ENCODE measurements at places on chromosomes 7 and 10. TPM values are rescaled to one million over a fixed set of nuclear protein-coding genes. Genes with fewer than 3 reads are reported as not detected.

DNA sequence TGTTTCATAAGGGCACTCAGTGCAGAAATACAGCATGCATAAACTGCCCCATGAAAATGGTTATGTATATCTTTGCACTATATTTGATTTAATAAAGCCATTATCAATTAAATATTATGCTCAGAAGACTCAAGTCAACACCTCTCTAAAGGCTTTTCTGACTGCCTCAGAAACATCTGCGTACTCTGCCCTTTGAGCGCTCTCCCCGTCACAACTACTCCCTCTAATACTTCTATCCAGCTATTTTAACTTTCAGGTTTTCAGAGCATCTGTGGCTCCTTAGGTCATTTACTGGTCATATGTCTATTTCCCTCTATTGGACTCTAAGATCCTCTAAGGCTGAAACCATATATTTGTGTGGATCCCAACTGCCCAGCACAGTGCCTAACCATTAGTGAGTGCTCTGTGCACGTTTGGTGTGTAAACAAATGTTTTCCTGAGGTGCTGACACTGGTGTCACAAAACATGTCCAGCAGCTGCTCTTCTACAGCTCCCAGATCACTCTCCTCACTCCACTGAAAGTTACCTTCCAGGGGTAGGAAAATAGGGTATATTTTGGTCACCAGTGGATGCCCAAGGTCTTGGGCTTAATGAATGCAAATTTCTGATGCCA lies 179.1 kb downstream of the BTAF1 start:
- H3K27ac ChIP-seq, result no peak overlapping the region
- H3K4me3 ChIP-seq, result no peak overlapping the region
- no peak for DNase-seq
- H3K27me3 ChIP-seq, result no peaks in the 10 kb centered on the region
- no peaks in the 10 kb centered on the region for H3K36me3 ChIP-seq
- no peaks in the 10 kb centered on the region for H3K4me1 ChIP-seq

- H3K4me1 ChIP-seq, result no peaks in the 10 kb centered on the region
- H3K36me3 ChIP-seq, result no peaks in the 10 kb centered on the region
- H3K27ac ChIP-seq, result no peak overlapping the region
- no peaks in the 10 kb centered on the region for H3K27me3 ChIP-seq
- DNase-seq, result no peak
Measured at GRCh38 chr7:114843102-114843501, 78.8 kb upstream of the MDFIC start.

- peaks cover 89% of the 10 kb centered on the region for H3K36me3 ChIP-seq
- no peaks in the 10 kb centered on the region for H3K27me3 ChIP-seq
- H3K4me3 ChIP-seq, result no peak overlapping the region
- DNase-seq, result no peak
Measured at GRCh38 chr7:99456288-99456687, 9.7 kb downstream of the ATP5MF start.

DNA sequence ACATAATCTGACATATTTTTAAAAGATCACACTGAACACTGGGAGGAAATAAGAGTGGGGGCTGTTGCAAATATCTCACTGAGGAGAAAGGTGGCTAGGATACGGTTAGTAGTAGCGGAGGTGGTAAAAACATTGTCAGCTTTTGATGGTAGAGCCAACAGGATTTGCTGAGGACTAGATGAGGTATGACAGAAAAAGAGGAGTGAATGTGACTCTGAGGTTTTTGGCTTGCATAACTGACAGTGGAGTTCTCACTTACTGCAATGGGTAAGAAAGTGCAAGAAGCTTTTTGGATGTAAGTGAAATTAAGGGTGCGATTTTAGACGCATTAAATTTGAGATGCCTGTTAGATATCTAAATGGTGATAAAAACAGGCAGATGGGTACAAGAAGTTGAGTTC lies 102.0 kb upstream of the MBL2 start:
- DNase-seq, result no peak
- peaks cover 4% of the 10 kb centered on the region for H3K4me1 ChIP-seq
- H3K36me3 ChIP-seq, result no peaks in the 10 kb centered on the region
- no peak overlapping the region for H3K4me3 ChIP-seq

The FAM25C gene
- total RNA-seq, result not detected

The STAMBPL1 gene
- 10.2 TPM for total RNA-seq
